ENCODE measurements at places on chromosomes 1 and 21.

- DNase-seq, result no peak
Observed at GRCh38 chr1:183385340-183386144, 32.6 kb downstream of the NMNAT2 start.

DNA sequence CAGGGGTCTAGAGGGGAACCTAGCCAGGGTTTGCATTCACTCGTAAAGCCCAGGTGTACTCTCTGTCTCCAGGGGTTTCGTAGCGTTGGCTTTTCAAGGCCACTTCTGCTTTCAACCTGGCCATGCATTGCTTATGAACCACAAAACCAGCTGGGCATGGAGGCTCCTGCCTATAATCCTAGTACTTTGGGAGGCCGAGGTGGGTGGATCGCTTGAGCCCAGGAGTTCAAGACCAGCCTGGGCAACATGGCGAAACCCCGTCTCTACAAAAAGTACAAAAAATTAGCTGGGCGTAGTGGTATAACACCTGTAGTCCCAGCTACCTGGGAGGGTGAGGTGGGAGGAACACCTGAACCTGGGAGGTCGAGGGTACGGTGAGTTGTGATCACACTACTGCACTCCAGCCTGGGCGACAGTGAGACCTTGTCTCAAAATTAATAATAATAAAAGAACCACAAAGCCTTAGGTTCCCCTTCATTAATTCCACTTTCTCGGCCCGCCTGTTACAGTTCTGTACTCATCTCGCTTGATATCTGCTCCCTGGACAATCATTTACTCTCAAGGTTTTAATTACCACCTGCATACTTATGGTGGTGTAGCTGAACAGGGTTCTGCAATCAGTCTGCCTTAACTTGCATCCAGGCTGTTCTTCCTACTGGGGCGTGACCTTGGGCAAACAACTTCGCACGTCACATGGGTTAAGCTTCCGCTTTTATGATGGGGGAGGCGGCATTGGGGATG, 6.1 kb downstream of the SLC16A4 start:
- no peak for DNase-seq

GRCh38 chr1:19654886-19655717, 9.6 kb upstream of the HTR6 start:
- DNase-seq, result no peak

- DNase-seq, result no peak
Observed at GRCh38 chr1:198925567-198925966, 286.7 kb downstream of the PTPRC start.

GRCh38 chr21:41834252-41834925, 44.8 kb downstream of the PRDM15 start:
- DNase-seq, result no peak

DNA sequence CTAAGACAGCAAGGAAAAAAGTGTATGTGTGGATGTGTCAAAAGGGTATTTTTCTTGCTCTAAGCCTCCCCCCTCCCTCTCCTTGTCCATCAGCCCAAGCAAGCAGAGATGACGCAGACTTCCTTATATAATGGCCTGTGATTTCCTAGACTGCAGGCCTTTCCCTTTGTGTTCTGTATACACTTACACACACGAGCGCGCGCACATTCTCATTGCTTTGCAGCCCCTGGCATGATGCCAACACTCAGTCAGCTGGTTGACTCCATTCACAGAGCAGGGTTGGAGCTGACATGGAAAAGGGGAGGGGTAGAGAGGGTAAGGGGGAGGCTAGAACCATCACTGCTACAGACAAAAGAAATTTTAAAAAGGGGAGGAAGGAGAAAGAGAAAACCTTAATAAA, 41.8 kb downstream of the GATAD2B start:
- DNase-seq, result no peak

- no peak for DNase-seq
Observed at GRCh38 chr21:31305888-31306287, 38.2 kb downstream of the TIAM1 start.

GRCh38 chr1:5913078-5913845, 79.0 kb downstream of the NPHP4 start:
- no peak for DNase-seq

DNA sequence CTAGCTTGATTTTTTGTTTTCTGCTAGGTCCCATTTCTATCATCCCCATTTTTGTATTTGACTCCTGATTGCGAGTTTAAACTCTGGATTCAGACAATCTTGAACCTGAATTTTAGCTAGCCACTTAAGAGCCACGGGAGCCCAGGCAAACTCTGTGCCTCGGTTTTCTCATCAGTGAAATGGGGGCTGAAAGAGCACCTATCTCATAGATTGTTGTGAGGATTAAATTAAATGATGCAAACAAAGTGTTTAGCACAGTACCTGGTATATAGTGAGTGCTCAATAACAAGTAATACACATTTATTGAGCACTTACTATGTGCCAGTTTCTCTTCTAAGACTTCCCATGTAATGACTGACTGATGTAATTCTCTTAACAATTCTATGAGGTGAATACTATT, 158.1 kb upstream of the POU3F1 start:
- no peak for DNase-seq

DNA sequence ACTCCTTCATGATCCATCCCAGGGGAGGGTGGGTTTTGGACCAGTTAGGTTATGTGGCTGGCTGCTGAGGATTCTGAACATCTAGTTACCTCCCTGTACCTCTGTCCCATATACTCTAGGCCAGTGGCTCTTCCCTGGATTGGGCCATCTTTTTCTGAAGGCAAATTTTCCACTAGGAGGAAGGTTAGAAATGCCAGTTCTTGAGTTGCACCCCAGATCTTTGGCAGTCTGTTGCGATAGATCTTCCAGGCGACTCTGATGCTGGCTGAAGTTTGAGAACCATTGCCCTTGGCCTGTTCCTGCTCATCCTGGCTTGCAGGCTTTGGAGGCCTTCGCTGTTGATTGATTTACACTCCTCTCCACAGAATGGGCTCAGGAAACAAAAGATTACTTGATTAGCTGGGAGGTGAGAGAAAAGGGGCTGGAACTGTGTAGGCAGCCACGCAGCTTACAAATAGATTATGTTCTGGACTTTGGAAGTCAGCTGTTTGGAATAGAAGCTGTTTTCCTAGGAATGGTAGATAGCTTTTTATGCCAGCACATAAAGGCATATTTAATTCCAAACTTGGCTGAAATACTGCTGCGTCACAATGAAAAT, 110.1 kb downstream of the MRPS6 start:
- DNase-seq, result no peak

DNA sequence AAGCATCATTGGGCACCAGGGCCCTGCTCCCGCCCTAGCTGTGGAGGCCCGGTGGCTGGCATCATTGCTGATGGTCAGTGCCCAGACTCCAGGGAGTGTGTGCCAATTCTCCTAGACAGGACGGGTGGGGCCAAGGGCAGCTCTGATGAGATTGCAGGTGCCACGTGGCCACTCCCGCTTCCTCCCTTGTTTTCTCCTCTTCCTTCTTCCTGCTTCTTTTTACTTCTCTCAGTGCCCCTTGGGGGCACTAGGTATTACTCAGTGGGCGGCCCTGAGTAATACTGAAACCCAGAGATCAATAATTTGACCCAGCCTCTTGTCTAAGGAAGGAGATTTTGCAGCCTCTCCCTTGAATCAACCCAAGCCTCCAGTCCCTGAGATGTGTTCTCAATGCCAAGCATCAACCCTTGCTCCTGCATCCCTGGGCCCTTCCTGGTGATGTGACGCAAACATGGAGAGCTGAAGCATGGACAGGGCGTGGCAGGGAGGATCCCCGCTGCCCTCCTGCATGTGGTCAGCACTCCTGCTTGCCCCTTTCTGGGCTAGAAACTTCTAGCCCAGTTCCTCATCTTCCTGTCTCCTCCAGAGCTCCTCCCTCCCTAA, 32.4 kb downstream of the CDK18 start:
- no peak for DNase-seq

DNA sequence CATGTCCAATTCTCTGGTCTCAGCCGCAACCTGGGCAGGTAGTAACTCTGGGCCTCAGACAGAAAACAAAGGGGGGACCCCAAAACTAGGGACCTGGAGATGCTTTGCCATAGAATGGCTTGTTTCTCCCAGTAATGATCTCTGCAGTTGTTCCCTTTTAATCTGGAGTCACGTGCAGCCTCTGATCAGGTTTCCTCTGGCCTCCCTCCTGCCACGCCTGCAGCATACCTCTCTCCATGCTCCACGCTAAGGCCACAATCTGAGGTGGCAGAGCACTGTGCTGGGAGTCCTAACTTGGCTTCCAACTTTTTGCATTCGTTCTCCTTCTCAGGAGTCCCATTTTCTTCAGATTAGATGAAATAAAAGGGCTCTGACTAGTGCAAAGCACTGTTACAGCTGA, 1.9 kb downstream of the PABPC4 start:
- no peak for DNase-seq

DNA sequence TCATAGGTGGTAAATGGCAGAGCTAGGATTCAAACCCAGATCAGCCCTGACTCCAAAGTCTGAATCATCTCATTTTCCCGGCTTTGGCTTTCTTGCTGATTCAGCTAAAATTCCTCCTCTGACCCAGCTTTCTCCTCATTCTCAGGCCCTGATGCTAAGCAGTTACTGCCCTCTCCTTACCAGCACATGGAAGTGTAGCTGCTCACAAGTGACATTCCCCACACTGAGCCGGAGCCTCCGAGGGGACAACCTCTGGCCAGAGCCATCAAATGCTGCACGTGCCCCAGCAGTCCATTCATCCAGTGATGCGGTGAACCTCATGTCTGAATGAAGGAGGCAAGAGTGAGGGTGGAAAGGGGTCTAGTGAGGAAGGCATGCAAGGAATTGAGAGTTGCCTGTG, 11.1 kb downstream of the ITGA10 start:
- DNase-seq, result no peak

- no peak for DNase-seq
Observed at GRCh38 chr21:38925923-38926322, 120.2 kb downstream of the ETS2 start.

DNA sequence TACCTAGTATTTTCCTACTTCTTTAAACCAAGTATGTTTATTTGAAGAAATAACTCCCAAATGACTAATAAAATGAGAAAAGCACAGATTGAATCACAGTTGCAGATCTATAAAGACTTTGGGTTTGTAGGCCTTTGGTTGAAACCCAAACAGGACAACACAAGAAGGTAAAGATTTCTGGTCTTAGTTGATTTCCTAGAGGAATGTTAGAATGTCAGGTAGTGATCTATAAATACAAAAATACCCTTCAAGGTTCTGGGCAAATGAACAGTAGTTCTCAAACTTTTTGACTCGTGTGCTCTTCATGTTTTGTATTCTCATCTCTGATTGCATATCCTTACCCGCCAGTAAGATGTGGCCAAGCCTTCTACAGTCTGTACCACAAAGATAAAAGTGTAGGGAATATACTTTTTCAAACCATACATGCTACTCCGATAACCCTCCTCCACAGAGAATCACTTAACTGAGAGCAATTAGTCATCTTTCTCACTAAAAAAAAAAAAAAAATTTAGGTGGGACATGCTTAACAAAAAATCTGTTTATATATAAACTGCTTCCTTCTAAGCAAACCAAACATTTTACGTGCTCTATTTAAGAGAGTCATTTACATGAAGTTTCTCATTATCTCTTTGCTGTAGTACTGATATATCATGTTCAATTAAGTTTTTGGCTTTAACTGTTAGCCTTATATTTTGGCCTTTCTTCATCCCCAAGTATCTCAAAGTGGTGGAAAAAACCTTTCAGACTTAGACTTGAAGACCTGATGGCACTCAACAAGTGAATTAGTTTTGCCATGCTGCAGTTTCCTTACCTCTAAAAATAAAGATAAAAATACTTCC, 36.0 kb downstream of the CNIH4 start:
- no peak for DNase-seq

- DNase-seq, result no peak
Observed at GRCh38 chr1:1216770-1217620, 3.0 kb upstream of the TNFRSF4 start.

- no peak for DNase-seq
Observed at GRCh38 chr1:186682736-186683135, 2.5 kb upstream of the PTGS2 start.

DNA sequence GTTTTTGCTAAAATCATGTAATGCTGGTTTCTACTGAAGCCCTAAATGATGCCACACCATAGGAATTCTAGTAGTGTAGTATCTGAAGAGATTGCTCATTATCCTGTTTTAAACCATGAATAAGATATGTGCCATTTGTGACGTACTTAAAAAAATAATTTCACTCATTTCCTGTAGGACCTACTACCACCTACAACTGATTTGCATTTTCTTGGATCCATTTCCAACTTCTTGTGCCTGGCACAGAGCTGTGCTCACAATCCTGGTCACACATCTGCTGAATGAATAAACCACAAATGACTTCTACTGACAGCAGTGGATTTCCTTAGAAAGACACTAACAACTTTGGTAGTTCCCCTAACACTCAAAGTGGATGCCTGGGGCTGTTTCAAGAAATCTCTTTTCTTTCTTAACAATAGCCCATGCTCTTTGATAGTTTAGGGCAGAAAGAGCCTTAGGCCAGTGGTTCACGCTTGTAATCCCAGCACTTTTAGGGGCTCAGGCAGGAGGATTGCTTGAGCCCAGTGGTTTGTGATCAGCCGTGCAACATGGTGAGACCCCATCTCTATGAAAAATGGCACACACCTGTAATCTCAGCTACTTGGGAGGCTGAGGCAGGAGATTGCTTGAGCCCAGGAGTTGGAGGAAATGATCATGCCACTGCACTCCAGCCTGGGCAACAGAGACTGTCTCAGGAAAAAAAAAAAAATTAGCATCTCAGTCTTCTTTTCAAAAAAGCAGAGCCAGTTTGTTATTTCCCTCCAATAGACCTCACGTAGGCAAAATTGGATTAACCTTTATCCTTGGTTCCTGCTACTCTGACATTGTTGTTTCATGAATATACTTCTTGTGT, 13.0 kb upstream of the BATF3 start:
- no peak for DNase-seq

DNA sequence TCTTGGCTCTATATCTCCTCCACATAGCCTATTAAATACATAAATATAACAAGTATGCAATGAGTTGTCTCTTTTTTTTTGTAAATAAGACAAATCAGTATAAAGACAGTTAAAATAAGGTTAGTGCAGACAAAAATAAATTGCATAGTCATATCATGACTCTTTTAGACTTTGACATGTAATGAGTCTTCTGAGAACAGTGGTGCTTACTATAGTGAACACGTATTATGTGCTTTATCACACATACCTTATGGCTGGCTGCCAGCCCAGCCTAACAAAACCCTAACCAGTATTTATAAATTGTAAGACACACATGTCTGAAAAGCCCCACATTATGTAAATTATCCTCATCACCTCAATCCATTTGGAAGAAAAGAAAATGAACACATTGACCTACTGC, 29.1 kb upstream of the F13B start:
- no peak for DNase-seq

- DNase-seq, result no peak
Observed at GRCh38 chr1:150550222-150551050, 1.2 kb downstream of the ADAMTSL4 start.

GRCh38 chr1:52915855-52916220, 5.7 kb downstream of the ECHDC2 start:
- no peak for DNase-seq

Measured in WTC11 (cell line).